Thoracic aorta (tissue), 2 donors: ENCODE measurements at places on chromosomes 1 and 21.

DNA sequence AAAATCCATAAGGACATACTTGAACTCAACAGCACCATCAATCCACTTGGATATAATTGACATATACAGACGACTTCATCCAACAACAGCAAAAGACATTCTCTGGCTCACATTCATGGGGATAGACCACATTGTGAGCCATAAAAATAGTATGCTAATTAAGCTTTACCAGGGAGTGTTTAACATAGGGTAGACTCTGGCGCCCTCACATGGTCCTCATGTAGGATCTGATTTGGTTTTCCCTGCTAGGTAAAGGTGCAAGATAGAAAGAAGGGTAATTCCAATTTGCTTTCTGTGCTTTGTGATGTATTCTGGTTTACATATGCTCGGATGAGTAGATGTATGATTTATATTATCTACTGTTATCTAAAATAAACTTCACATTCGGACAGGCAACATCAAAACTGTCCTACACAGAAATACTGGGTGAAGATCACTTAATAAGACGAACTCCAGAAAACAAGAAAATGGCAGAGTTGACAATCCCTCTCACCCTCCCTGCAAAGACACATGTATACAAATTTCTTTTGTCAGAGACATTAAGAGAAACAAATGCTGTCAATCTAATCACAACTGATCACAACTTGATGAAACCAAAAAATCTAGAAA is 27.7 kb downstream of the CR1L start:
- no peak for DNase-seq

GRCh38 chr1:66295803-66296202 is 238.2 kb upstream of the SGIP1 start:
- no peak for DNase-seq

DNA sequence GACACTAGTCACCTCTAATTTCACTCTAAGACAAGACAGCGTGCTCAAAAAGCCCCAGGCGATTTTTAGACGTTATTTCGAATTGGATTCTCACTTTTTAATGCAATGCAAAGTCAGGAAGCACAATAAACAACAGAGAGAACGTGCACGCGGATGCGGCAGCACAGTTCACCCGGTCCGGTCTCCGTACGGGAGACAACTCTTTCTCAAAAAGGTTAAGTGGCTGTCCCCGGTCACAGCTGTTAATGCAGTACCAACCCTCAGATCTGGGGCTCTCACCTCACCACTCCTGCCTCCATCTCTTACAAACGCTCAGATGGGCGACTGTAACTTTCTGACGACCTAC is 1.2 kb downstream of the HP1BP3 start:
- no peak for DNase-seq

GRCh38 chr1:227466039-227466645 is 97.2 kb upstream of the ZNF678 start:
- no peak for DNase-seq

DNA sequence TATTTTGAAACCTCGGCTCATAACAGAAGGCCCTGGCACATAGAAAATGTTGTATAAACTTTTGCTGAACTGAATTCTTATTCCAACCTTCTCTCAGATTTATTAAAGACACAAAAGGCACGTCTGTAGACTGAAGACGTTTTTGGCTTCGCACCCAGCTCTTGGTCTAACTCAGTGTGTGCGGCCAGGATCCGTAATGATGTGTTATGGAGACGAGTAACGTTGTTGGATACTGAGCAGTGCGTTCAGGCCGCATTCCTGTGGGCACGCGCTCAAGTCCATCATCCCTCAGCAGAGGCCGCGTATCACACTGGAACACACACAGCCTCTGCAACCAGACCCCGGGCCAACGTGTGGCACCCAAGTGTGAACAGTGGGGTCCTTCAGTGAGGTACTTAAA is 154.8 kb upstream of the RAB4A start:
- no peak for DNase-seq
